Activated naive CD8-positive, alpha-beta T cell treated with anti-CD3 and anti-CD28 coated beads, Interleukin-2, amount 10 ng/mL, durations not matched to agents 7 days and 5 days (primary cell): ENCODE measurements at places on chromosomes 1 and 21.
A peak's percentile ranks its signal among the peaks of the same experiment; 100 is the strongest.

- no peak for DNase-seq
Measured at GRCh38 chr1:224800486-224801119, 128.9 kb upstream of the DNAH14 start.

GRCh38 chr21:15722591-15723324, 7.0 kb upstream of the USP25 start:
- no peak for DNase-seq

DNA sequence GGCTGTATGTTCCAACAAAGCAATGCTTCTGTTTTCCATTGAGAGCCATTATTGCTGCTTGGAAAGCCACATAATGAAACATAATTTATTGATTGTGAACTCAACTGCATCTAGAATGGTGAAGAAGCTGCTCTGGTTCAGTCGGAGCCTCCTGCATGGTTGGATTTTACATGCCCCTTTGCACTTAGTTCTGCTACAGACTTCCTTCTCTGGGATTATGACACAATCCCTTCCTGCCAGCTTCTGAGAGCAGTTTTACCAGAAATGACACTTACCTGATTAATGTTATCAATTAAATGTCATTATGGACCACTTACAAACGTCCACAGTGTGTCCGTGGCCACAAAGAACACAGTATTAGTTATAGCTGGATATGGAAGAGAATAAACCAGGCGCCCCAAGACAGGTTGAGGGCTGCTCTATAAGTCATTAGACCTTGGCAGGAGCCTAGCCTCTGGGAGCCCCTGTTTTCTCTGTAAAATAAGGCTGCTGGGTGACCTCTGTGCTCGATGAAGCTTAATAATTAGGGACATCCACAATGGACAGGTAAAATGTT, 7.0 kb upstream of the CD58 start:
- DNase-seq = no peak

DNA sequence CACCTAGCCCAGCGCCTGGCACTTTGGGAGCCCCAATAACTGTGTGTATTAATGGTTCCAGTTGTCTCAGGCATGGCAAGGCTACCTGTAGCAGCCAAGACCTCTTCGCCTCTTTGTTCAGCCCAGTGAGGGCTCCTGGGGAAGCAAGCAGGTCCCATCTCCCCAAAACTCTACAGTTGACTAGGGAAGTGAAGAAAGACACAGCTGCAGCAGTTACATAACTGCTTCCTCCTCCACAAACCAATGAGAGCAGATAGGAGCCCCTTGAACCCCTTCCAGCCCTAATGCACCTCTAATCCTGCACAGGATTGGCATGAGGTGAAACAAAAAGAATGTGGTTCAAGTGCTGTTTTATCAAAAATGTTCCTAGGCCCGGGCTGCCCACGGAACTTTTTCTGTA, 100.5 kb downstream of the SYF2 start:
- DNase-seq = no peak

DNA sequence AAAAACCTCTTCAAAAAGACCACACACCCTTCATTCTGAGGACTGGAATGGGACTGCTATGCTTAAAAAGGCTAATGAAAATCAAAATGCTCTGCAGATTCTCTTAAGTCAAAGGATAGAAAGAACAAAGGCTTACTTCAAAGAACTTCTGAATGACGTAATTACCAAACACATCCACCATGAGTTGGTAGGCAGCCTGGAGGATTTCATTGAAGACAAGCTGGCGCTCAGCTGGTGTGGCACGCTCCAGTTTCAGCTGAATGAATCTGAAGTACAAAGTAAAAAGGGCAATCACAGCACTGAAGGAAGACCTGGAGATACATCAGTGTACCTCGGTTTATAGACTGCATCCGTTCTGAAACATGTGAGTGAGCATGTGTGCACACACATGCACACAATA, 43.5 kb upstream of the SDC3 start:
- DNase-seq = no peak

DNA sequence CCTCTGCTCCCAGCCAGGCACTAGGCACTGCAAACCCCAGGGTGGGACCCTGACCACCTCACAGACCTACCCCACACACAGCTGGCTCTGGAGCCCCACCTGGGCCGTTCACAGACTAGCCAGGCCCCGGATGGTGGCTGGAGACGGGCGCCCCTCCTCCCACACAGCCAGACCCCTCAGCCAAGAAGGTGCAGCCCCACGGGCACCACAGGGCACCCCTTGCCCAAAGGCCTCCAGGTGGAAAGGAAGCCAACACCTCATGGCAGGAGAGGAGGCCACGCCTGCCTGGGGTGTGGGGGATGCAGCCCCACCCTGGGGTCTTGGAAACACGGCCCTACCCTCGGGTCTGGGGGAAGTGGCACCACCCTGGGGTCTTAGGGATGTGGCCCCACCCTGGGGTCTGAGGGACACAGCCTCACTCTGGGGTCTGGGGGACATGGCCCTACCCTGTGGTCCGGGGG, 44.6 kb downstream of the WNT9A start:
- DNase-seq = no peak

- DNase-seq = peak; percentile 71
Measured at GRCh38 chr1:63322944-63323864, 837 bp downstream of the FOXD3 start.

- DNase-seq = no peak
Measured at GRCh38 chr1:39378377-39378776, 113.1 kb upstream of the BMP8A start.

GRCh38 chr1:177830531-177831135, 139.2 kb downstream of the SEC16B start:
- DNase-seq = no peak

DNA sequence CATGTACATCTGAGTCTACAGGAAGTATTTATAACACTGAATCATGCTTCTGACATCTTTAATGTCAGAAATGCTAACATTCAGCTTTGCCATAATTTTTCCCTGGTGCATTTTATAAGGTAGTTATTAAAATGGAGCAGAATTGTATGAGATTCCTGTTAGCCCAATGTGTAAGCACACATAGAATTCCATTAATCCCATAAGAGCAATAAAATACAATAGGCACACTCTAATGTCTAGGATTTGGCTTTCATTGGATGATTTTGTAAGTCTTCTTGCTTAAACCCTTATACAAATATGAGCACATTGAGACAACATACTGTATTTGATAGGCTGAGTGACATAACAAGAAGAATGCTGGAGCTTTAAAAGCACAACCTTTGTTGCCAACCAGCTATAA, 256.4 kb downstream of the HMCN1 start:
- no peak for DNase-seq

- DNase-seq = no peak
Measured at GRCh38 chr1:40248412-40248811, 675 bp downstream of the TMCO2 start.

DNA sequence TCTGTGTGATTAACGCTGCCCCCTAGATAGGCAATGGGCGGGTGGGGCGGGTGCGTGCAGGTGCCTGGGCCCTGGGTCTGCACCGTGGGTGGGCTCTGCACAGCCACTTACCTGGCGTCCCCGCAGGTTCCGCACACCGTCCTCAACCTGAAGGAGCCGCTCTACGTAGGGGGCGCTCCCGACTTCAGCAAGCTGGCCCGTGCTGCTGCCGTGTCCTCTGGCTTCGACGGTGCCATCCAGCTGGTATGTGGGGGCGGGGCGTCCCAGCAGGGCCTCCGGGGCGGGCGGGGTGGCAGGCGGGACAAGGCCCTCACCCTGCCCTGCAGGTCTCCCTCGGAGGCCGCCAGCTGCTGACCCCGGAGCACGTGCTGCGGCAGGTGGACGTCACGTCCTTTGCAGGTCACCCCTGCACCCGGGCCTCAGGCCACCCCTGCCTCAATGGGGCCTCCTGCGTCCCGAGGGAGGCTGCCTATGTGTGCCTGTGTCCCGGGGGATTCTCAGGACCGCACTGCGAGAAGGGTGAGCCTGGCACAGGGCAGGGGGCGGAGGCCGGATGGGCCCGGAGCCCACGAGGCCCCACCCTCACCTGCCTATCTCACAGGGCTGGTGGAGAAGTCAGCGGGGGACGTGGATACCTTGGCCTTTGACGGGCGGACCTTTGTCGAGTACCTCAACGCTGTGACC, 22.8 kb downstream of the RNF223 start:
- DNase-seq = no peak

GRCh38 chr1:22704440-22705067, 6.1 kb upstream of the EPHB2 start:
- DNase-seq = peak; percentile 56

DNA sequence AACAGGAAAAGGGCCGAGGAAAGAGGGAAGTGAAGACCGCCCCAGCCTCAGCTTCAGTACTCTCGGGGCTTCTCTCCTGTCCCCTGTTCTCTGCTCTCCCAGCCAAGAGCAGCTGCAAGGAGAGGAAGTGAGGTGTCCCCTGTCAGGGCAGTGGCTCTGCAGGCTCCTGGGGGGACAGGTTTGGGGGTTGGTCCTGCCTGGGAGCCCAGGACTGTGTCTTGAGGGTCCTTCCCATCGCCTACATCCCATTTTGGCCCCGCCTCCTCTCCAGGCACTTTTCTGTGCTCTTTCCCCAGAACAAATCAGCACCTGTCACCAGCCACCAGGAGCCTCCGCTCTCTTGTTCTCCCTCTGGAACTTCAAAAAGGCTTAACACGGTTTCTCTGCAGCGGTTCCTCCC, 82.6 kb downstream of the VWA5B1 start:
- no peak for DNase-seq

- DNase-seq = peak; percentile 5
Measured at GRCh38 chr21:45999581-46000181, 18.1 kb downstream of the COL6A1 start.

- DNase-seq = no peak
Measured at GRCh38 chr1:68490046-68490651, 6.7 kb downstream of the DEPDC1 start.

GRCh38 chr1:27097484-27097917, 57.4 kb downstream of the SLC9A1 start:
- DNase-seq = peak; percentile 76

- DNase-seq = no peak
Measured at GRCh38 chr1:8136766-8137165, 110.7 kb upstream of the ERRFI1 start.

DNA sequence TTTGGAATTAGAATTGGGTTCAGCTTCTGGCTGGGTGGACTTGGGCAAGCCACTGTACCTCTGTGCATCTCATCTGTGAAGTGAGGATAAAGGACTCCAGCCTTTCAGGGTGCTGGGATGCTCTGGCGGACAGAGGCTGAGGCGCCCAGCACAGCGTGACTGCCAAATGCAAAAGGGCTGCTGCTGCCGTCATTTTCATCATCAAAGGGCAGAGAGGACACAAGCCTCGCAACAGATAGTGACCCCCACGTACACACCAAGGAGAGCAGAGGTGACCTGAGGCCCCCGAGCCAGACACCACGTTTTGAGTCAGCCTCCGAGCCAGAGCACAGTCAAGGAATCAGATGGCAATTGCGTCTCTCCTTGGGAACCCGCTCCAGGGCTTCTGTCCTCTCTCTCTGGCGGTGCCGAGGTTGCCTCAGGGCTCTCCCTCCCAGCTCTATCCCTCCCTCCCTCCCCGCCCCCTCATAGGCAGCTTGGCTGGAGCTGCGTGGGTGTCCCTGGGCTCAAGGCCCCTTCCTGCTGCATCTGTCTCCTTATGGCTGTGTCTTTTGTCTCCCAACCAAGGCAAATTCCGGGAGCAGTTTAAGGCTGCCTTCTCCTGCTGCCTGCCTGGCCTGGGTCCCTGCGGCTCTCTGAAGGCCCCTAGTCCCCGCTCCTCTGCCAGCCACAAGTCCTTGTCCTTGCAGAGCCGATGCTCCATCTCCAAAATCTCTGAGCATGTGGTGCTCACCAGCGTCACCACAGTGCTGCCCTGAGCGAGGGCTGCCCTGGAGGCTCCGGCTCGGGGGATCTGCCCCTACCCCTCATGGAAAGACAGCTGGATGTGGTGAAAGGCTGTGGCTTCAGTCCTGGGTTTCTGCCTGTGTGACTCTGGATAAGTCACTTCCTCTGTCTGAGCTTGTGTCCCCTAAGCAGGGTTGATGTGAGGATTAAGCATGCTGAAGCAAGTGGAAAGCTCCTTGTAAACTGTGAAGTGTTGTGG, 9.0 kb downstream of the HCRTR1 start:
- no peak for DNase-seq

DNA sequence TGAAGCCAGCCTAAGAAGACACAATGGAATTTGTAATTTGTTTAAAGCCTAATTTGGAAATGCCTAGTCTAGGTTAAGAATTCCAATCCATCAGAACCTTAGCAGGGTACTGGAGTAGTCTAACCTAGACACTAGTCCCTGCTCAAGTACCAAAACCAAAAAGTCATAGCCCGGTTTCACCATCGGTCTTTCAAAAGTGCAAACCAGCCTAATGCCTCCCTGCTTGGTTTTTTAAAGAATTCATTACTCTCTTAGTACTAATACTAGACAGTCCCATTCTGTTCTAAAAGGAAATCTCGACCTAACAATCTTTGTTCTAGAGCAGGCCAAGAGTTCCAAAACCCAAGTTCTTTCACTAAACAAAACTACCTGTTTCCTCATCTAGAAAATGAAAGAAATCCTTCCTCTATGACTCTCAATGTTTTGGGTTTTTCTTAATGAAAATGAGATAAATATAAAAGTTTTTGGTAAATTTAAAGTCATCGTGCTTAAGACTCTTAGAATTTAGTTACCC, 2.6 kb downstream of the PUM1 start:
- no peak for DNase-seq

- DNase-seq = no peak
Measured at GRCh38 chr1:201015551-201016091, 7.9 kb downstream of the KIF21B start.

GRCh38 chr1:154155251-154155650, 378 bp upstream of the NUP210L start:
- DNase-seq = no peak

DNA sequence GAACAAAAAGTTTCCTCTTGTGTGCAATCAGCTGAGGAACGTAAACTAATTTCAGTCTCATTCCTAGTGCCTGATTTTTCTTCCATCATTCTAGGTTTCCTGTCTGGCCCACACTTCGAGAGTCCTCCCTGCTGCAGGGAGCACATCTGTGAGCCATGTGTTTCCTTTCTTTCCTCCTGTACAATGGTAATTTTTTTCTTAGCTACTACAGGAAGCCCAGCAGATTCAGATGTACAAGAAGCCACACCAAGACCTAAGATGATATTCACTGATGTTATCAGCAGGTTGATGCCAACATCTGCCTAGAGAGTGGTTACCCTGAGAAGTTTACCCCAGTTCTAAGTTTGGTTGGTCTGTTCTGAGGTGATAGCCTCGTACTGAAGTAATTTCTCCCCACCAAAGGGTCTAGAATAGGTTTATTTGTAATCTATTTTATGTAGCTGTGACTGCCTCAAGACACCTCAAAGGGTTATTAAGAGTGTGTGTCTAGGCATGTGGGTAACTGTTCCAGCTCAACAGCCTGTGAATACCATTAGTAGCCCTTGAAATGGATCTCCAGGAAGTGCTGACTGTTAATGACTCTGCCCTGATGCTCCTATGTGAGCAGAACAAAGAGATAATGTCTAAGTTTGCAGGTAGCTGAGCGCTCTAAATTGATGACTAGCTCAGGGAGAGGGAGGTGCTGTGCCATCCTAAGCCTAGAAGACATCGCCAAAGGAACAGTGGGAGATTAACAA, 31.7 kb upstream of the CLDN14 start:
- DNase-seq = no peak

GRCh38 chr1:47951026-47951425, 46.2 kb downstream of the TRABD2B start:
- DNase-seq = no peak
